ENCODE measurements at places on chromosomes 1 and 21.

DNA sequence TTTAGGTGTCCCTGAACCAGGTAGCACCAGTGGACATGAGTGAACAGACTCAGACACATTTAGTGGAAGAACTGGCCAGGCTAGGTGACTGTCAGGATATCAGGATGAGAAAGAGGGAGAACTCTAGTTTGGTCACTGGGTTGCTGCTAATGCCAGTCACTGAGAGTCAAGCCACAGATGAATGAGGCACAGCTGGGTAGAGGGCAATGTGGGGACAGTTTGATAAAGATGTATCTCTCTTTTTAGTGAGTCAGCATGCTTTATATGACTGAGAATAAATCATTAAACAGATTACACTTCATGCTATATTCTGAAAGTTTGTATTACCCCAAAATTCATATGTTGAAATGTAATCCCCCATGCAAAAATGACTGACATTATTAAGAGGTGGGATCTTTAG lies 87.1 kb downstream of the SELENOF start:
- DNase-seq, result no peak

DNA sequence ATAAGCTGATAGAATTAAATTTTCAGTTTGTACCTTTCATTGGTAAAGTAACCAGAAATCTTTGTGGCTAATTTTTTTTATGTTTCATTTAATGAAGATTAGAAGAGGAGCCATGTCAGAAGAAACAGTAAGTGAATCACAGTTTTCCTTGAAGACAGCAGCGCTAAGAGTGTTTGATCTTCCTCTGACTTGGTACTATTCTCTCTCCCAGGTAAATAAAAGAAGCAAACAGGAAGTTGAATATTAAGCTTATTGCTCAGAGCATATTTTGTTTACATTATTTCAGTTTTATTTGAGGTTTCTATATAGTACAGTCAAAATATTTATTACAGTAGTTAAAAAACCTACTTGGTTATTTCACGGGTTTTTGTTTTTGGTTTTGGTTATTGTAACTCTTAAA lies 3.7 kb downstream of the MIGA1 start:
- DNase-seq, result no peak

- DNase-seq, result no peak
Measured at GRCh38 chr1:62180639-62181038, 14.0 kb upstream of the L1TD1 start.

DNA sequence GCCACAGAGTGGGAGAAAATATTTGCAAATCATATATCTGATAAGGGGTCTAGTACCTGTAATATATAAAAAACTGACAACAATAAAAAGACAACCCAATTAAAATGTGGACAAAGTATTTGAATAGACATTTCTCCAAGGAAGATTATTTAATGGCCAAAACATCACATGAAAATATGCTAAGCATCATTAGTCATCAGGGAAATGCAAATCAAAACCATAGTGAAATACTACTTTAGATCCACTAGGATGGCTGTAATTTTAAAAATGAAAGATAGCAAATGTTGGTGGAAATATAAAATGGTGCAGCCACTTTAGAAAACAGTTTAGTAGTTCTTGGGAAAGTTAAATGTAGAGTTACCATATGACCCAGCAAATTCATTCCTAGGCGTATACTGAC lies 118.7 kb upstream of the KIF26B start:
- DNase-seq, result no peak

GRCh38 chr1:59480188-59480888 lies 183.4 kb downstream of the FGGY start:
- no peak for DNase-seq

DNA sequence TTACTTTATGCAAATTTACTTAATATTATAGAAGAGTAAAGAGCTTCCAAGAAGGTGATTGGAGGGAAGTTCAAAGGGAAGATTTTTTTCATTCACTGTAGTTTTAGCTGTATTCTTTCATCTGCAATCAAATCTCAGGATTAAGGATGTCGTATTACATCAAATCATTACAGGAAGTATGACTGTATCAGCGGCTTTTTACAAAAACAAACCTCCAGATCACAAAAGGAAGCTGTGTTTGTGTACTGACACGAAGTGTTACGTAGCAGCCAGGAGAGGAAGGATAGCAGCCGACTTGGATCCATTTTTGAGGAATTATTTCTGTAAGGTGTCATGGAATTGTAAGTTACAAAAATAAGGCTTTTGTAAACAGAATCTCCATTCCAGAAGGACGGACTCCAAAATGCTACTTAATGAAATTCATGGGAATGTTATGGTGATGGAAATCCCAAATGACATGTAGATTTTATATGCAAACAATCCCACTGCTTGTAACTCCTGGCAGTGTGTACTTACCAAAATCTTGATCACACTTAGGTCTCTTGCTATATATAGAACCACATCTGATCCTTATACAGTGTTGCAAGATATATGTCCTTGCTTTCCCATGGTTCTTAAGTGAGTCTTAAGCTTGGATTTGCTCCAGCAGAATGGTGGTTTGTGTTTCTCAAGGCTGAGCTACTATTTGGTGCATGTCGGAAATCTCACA lies 49.8 kb downstream of the KCNJ15 start:
- peak; percentile 90 for DNase-seq

- DNase-seq, result no peak
Measured at GRCh38 chr1:108644984-108645383, 15.9 kb downstream of the HENMT1 start.

- DNase-seq, result no peak
Measured at GRCh38 chr1:226887006-226887405, 16.6 kb downstream of the PSEN2 start.
